ENCODE measurements at places on chromosomes 3 and 15.

DNA sequence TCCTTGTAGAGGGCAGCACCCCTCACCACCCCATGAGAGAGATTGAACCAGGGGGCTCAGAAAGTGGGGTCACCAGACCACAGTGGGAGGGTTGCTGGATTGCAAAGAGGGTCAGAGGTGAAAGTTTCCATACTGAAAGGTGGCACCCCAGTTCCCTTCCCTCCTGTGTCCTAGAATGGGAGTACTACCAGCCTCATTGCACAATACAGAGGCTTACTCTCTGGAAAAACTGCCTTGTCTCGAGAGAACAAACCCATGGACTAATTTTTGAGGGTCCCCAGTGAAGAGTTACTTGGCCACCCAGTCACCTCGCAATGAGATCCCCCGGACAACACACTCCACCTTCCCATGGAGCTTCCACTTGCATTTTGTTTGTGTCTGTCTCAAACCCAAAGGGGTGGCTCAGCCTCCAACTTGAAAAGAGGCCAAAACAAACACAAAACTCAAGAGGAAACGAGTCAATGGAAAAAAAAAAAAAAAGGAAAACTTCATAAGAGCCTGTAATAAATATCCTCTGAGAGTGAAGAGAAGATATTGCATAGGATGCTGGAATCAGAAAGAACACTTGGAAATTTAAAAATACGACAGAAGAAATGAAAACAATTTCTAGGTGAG, 18.6 kb downstream of the MESP2 start:
- DNase-seq, result no peak

- DNase-seq, result peak; percentile 64
These were observed 47.7 kb upstream of the RASGRP1 start for GRCh38 chr15:38612159-38612863.

GRCh38 chr15:60444289-60444912, 34.5 kb downstream of the ICE2 start:
- DNase-seq, result no peak

- no peak for DNase-seq
These were observed 77.8 kb upstream of the RNU6-1 start for GRCh38 chr15:67917636-67918035.

GRCh38 chr3:23894254-23895061, 22.3 kb downstream of the NKIRAS1 start:
- no peak for DNase-seq

GRCh38 chr3:147497286-147497685, 88.1 kb downstream of the ZIC1 start:
- DNase-seq, result no peak

GRCh38 chr3:23741036-23741706, 64.6 kb upstream of the UBE2E1 start:
- no peak for DNase-seq

DNA sequence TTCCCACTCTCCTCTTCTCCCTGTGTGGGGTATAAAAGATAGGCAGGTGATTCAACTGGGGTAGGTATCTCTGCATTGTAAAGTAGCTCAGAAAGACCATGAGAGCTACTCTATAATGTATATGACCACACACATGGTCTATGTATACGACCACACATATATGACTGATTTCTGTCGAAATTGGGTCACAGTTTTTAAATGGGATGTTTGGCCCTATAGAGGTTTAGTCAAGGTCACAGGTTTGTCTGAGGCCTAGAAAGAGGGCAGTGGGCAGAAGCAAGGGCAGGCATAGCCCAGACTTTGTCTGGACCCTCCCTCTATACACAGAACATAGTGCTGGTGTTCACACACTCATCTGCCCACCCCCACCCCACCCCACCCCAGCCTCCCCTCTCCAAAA, 4.4 kb downstream of the LAMP3 start:
- no peak for DNase-seq

- DNase-seq, result no peak
These were observed 1035.2 kb downstream of the MCTP2 start for GRCh38 chr15:95266451-95267061.

DNA sequence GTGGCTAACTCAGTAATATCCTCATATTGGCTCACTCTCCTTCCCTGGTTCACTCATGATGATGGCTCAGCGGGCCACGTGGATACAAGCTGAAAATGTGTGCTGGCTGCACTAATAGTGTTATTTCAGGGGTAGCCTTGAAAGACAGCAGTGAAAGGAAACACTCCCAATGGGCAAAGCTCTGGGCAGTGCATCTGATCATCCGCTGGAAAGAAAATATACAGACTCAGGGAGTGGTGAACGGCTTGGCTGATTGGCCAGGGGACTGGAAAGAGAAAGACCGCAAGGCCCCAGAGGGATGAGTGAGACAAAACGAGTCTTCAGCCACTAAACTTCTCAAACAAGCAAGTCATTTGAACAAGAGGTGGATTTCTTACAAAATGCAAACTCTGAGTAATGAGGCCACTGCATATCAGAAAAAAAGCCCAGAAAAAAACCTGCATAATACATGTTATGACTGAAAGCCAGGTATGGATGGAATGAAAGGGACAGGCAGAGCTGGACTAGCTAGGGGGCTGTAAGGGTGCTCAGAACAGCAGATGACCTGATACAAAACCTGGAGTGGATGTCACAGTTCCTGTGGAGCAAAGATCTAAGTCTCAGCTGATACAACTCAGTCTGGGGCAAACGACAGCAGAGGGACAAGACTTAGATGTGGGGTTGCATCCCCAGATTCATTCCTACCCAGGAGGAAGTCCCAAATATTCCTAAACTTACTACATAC, 33.3 kb downstream of the CMTM6 start:
- DNase-seq, result no peak

DNA sequence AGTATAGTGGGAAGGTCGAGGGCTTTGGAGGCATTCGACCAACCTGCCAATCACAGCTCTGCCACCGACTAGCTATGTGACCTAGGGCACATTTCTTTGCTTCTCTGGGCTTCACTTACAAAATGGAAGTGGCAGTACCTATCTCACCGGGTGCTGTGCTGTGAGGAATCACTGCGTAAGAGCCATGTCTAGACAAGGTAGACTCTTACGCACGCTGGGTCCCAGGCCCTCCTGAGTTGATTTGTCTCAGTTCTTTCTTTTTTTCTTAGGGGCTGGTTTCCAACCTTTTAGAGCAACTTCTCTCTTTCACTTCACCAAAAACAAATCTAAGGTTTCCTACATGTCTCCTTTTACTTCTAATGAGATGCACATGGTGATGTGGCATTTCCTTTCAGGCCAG, 18.8 kb downstream of the CA12 start:
- DNase-seq, result no peak

- DNase-seq, result no peak
These were observed 24.6 kb downstream of the EBLN2 start for GRCh38 chr3:73086071-73086494.

- DNase-seq, result no peak
These were observed 16.3 kb downstream of the SLC9A9 start for GRCh38 chr3:143831994-143832393.

DNA sequence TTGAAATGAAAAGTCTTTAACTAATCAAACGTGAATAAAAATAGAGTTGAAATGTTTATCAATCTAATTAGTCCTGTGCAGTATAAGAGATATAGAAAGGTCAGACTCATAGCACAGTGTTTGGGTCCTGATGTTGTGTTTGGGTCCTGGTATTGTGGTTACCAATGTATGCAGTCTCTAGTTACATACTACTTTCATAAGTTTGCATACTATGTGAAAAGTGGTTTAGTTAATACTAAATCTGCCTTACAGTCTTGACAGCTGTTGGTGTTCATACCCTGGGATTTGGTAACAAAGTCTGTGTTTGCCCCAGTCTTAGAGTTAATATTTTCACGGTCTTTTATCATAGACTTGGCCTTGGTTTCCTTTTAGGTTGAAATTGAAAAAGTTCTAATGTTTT, 41.7 kb downstream of the KIF15 start:
- DNase-seq, result no peak

DNA sequence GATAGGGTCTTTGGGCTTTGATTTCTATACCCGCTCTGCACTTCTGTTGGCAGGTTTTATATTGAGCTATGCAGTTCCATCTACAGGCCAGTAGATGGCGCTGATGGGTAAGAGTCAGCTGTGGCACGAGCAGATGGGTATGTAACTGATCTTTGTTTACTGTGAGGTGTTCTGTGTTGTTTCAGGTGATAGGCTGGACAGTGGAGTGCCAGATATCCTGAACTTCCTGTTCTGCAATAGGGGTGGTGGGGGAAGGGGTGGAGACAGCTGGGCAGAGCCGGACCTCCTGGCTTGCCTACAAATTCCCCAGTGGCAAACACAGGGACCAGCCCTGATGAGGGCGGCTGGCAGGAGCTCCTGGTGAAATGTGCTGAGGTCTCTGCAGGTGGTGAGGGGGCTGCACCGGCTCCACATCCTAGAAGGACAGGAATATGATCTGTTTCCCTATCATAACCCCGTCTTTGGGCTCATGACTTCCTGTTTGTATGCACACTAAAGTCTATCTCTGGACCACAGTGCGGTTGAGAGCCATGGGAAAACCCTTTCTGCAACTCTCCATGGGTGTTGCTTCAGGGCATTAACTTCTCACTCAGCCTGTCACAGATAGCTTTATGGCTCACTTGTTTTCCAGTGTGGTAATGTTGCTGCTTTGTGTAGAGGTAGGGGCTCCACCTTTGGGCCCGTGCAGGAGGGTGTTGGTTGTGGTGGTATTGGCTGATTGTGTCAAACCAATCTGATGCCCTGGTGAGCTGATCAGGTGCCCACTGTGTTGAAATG, 13.4 kb upstream of the FAM98B start:
- DNase-seq, result peak; percentile 28

- DNase-seq, result no peak
These were observed 22.5 kb downstream of the SLC6A20 start for GRCh38 chr3:45773714-45774449.

DNA sequence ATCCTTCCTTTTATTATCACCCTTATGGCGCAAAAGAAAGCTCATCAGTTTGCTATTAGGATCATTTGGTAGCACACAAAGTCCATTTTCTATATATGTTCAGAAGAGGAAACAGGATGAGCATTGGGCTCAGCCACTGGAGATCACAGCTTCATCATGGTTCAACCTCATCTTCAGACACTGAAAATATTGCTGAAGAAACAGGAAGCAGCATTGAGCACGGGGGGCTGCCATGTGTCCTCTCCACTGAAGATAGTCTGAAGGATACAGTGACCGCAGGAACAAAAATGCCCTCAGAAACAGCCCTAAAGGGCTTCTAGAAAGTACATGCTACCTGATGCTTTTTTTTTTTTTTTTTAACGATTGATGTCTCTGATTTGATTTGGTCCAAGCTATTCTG, 835.3 kb upstream of the CFAP20DC start:
- no peak for DNase-seq

DNA sequence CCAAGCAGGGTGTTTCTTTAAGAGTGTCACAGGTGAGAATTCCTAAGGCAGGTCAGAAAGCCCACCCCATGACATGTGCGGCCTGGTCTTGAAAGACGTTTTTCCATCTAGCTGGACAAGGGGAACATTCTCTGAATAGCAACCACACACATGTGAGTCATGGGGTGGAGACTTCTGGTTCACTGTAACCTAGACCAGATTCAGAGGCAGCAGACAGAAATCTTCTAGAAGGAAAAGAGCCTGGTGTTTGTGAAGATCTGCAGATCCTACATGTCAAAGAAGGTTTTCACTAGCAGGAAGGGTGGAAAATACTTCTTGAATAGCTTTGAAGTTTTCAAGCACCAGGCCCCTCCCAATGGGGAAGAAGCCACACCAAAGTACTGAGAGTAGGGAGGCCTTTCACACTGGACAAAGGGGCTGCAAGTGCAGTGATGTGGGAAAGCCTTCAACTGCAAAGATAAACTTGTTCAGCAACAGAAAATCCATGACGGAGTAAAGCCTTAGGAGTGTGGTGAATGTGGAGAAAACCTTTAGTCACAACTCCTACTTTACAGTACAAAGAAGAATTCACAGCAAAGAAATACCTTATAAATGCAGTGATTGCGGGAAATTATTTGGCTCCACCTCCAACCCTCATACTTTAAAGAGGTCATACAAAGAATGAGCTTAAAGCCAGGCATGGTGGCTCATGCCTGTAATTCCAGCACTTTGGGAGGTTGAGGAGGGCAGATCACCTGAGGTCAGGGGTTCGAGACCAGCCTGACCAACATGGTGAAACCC, 17.6 kb downstream of the ADAM10 start:
- DNase-seq, result no peak

DNA sequence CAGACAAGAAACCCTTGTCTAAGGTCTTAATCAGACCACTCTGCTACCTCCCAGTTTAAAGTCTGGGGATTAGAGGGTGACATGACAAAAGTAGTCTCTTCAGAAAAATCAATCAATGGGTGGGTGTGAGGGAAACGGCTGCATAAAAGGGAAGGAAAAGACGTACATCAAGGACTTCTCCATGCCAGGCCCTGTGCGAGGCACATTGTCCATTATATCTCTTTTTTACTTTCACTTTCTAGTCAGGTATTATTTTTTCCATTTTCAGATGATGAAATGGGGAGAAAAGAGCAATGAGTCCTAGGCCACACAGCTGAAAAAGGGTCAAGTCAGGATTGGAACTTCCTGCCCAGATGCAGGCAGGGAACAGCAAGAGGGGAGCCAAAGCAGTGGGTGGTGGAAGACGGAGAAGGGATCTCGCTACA, 4.6 kb upstream of the CX3CR1 start:
- DNase-seq, result no peak

GRCh38 chr15:77897896-77898406, 179.6 kb downstream of the TBC1D2B start:
- no peak for DNase-seq

- DNase-seq, result no peak
These were observed 43.4 kb downstream of the HDGFL3 start for GRCh38 chr15:83164111-83164770.

- DNase-seq, result no peak
These were observed 38.6 kb downstream of the SCN5A start for GRCh38 chr3:38610934-38611333.

- DNase-seq, result no peak
These were observed 5.4 kb upstream of the ACAN start for GRCh38 chr15:88797663-88798339.

DNA sequence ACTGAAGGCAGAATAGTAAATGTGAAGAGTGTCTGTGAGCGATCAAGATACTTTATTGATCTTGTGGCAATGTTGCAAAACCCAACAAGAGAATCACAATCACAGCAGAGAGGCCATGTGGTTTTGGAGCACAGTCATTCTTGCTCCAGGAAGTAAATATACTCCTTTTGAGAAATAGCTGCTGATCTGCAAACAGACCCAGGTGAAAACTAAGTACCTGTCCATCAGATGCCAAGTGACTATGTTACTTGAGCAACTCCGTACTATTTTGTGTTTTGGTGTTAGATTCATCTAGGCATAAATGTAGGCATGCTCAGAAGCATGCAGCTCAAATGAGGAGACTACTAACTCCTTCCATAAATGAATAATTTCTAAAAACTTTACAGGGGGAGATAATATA, 627.9 kb downstream of the ZBBX start:
- DNase-seq, result no peak

DNA sequence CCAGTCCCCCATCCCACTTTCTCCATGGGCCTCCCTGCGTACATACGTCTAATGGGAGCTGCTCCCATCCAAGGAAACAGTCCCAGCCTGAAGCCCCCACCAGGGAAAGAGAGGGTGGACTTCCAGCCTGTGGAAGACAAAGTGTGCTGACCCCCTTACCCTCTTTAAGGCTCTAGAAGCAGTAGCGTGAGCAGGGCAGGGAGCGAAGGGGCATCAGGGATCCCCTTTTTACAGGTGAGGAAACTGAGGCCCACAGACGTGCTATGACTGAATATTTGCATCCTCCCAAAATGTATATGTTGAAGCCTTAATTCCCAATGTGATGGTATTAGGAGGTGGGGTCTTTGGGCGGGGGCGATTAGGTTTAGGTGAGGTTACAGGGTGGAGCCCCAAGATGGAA, 83.4 kb downstream of the TOP2B start:
- no peak for DNase-seq
